ENCODE measurements at places on chromosomes 2 and 18.

DNA sequence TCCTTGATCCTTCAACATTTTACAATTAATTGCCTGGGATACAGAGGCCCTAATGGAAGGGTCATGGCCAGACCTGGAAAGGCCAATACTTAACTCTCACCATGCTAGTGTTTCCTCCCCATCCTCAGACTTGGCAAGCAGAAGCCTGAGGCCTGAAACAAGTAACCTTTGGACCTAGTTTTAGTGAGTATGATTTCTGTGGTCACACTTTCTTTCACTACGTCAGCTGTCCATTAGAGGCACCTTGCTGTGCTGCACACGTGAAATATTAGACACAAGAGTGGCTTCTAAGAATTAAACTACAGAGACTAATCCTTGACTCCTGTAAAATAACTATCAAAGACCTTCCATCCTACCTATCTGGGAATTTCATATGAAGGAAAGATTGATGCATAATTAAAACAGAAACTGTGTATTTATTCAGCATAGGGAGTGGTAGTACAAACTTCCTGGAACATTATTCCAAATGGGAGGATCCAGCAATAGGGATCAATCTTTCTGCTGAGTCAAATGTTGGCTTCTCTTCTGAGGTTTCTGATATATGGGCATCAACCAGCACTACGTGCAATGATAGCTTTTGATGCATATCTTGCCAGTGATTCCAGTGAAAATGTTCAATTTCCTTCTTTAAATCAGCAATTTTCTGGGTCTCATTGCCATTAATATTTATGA, 249.7 kb downstream of the IKZF2 start:
- DNase-seq = no peak

GRCh38 chr2:29950481-29950880, 29.1 kb upstream of the ALK start:
- no peak for DNase-seq

- DNase-seq = no peak
Measured at GRCh38 chr2:70684846-70685622, 83.0 kb downstream of the ADD2 start.

DNA sequence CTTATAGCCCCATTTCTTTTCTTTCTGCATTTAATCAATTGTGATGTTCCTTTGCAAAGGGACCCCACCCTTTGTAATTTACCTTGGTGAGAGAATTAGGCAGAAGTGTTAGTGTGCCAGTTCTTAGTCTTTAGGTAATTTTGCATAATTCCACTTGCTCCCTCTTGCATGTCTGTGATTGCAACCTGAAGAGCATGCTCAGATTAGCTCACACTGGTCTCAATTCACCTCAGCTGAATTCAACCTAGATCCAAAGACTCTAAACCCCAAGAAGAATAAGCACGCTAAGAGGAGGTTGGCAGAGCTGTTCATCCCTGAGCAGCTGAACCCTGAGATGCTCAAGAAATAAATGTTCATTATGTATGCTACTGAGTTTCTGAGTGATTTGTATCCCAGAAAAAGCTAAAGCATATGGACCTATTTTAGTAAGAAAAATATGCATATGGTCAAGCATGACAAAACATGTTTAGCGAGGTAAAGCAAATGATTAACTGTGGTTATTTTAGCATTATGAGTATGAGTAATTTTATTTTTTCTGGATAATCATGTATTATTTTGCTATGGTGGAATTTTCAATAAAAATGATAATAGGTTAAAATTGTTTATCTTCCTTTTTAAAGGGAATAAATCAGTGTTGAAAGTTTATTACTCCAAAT, 299.2 kb upstream of the ZSWIM2 start:
- no peak for DNase-seq

GRCh38 chr2:50535256-50535655, 496.7 kb downstream of the NRXN1 start:
- no peak for DNase-seq

DNA sequence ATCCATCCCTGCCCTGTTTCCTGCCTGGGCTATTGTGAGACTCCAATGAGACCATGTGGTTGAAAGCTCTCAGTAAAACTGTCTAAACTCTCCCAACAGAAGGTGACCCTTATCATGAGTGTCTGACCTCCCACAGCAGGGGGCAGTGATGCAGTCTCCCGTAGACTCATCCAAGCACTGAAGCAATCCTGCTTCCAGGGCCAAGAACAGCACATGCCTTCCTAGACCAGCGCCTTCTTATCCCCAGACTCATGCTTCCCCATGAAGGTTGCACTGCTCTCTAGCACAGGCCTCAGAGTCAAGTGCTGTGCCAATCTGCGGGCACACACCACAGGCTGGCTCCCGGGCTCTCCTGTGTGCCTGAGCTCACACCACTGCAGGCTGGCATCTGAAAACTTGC, 112.3 kb downstream of the TNS1 start:
- DNase-seq = no peak

- DNase-seq = no peak
Measured at GRCh38 chr2:169644173-169644572, 50.0 kb downstream of the CFAP210 start.

- DNase-seq = peak; percentile 53
Measured at GRCh38 chr2:221529943-221530652, 42.0 kb downstream of the EPHA4 start.

DNA sequence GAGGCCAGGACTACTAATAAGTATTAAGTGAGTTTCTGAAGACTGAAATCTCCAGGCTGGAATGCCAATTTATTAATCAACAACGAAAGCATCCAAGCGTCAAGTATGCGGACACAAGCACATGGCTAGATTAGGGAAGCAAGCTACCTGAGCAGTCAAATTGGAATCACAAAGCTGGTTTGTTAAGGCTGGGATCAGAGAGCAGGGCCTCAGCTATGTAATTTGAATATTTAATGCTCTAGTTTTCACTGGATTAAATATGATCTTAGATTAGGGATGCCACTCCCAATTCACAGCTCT, 5.7 kb downstream of the CCL20 start:
- DNase-seq = no peak

- no peak for DNase-seq
Measured at GRCh38 chr2:10079266-10079869, 843 bp downstream of the CYS1 start.

DNA sequence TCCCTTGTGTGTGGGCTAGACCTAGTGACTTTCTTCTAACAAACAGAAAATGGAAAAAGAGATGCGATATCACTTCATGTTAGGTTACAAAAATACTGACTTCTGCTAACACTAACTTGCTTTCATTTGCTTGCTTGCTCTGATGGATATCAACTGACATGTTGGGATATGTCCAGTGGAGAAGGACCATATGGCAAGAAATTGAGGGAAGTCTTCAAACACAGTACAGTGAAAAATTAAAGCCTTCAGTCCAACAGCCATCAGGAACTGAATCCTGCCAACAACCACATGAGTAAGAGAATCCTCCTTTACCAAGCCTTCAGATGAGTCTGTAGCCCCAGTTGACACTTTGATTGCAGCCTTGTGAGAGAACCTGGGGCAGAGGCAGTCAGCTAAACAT, 143.9 kb downstream of the MAIP1 start:
- DNase-seq = no peak

GRCh38 chr2:23457990-23458682, 73.2 kb downstream of the KLHL29 start:
- no peak for DNase-seq

- peak; percentile 67 for DNase-seq
Measured at GRCh38 chr2:1593371-1594122, 150.8 kb downstream of the PXDN start.

- no peak for DNase-seq
Measured at GRCh38 chr2:216987252-216987821, 127.5 kb upstream of the TNP1 start.

GRCh38 chr2:88658881-88659537, 31.7 kb upstream of the EIF2AK3 start:
- DNase-seq = peak; percentile 18

DNA sequence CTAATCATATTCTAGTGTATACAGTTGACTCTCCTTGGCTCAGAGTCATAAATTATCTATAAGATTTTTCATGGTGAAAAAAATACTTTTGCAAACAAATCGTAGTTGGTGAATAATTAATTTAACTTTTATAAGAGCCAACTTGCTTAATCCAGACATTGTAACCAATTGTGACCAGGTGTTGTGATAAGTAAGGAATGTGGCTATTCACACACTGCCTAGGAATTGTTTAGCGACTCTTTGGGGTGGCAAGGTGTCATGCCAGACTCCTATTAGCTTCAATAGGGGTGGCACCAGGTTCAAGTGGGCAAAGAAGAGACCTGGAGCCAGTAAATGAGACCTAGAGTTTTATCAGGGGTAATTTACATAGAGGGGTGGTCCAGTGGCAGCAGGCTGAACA, 344.7 kb upstream of the PKDCC start:
- no peak for DNase-seq

GRCh38 chr2:190190507-190191162, 128.1 kb upstream of the MSTN start:
- DNase-seq = no peak

DNA sequence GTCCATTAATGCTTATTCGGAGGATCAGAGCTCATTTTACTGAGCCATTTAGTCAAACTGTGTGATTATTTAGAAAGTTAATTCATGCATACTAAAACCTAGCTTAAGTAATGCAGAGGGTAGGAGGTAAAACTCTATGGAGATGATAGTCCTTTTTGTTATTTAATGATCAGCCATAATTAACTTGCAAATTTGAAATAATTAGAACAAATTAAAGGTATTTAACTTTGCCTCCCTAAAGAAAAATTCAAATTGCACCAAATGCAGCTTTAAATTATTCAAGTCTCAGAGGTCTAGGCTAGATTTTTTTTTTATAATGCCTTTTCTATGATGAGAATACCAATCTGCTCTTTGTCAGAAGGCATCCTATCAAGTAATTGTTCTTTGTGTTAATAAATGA, 310.9 kb downstream of the KIAA1328 start:
- no peak for DNase-seq
